ENCODE measurements at places on chromosomes 1 and 21. TPM values are rescaled to one million over a fixed set of nuclear protein-coding genes. Genes with fewer than 3 reads are reported as not detected.

DNA sequence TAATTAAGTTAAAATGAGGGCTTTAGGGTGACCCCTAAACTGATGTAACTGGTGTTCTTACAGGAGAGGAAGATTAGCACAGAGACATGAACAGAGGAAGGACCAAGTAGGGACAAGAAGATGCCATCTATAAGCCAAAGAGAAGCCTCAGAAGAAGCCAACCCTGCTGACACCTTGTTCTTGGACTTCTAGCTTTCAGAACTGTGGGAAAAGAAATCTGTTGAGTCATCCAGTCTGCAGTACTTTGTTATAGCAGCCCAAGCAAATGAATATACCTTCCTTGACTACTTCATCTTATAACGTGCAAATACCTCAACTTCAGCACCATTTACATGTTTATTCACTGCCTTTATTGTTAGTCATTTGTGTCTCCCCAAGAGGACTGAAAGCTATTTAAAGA, 3.4 kb downstream of the ZBTB21 start:
- no peak overlapping the region for H3K27ac ChIP-seq
- no peak overlapping the region for H3K4me3 ChIP-seq
- DNase-seq, result no peak
- H3K27me3 ChIP-seq, result no peaks in the 10 kb centered on the region
- H3K36me3 ChIP-seq, result no peaks in the 10 kb centered on the region

GRCh38 chr1:68375919-68376318, 73.8 kb downstream of the RPE65 start:
- DNase-seq, result no peak
- H3K27ac ChIP-seq, result no peak overlapping the region
- H3K4me1 ChIP-seq, result no peaks in the 10 kb centered on the region
- H3K27me3 ChIP-seq, result no peaks in the 10 kb centered on the region

DNA sequence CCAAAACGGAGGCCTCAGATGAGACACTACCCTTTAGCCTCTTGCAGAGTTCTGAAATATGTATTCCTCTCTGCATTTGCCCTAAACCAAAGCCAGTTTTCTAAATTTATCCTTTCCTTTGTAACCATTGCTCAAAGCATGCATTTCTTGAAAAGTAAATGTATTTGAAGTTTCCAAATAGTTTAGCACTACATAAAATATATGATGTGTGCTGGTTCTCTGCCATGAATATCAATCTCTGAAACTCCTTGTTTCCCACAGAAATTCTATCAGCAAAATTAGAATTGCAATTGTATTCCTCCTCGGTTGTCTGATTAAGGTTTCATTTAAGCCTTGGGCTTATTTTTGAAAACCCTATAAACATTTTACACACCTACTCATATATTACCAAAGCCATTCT, 137.1 kb upstream of the SYT6 start:
- no peaks in the 10 kb centered on the region for H3K36me3 ChIP-seq
- no peak overlapping the region for H3K4me3 ChIP-seq
- H3K27me3 ChIP-seq, result no peaks in the 10 kb centered on the region
- H3K4me1 ChIP-seq, result no peaks in the 10 kb centered on the region

DNA sequence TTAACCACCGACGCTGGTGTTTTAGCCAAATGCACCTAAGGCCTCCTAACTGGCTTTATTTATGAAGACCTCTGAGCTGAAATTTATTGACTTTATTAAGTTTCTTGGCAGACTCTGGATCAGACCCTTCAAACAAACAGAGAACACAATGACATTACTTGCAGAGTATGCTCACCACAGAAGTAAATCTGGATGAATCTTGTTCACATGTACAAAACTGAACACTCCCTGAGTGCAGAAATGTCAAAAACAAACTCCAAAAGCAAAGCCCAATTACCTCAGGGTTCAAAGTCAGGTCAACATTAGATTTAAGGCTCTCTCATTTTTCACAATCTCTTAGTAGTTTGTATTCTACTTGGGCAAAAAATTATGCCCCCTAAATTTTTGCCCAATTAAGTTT, 218.6 kb downstream of the SLC45A1 start:
- H3K36me3 ChIP-seq, result no peaks in the 10 kb centered on the region
- no peak for DNase-seq
- H3K27ac ChIP-seq, result peak overlapping the region; percentile 69

- no peaks in the 10 kb centered on the region for H3K36me3 ChIP-seq
- H3K27ac ChIP-seq, result peak overlapping the region; percentile 65
- no peak for DNase-seq
Observed at GRCh38 chr1:28087614-28088167, 719 bp downstream of the EYA3 start.

The OR2L8 gene
- total RNA-seq, result not detected

The NMNAT2 gene
- total RNA-seq, result 1.7 TPM

The ATG4C gene
- 5.9 TPM for total RNA-seq

The RGS13 gene
- total RNA-seq, result 0.98 TPM

The CLCNKA gene
- total RNA-seq, result 0.25 TPM

The FCGR1A gene
- 4.4 TPM for total RNA-seq

Data from vagina (tissue), 2 donors.